ENCODE measurements at places on chromosomes 5 and 9. TPM values are rescaled to one million over a fixed set of nuclear protein-coding genes. Genes with fewer than 3 reads are reported as not detected.

The PSAT1 gene
- 124 TPM for total RNA-seq

The PCDHGA8 gene
- 0.67 TPM for total RNA-seq

The MYOZ3 gene
- 1.3 TPM for total RNA-seq

The OLFML2A gene
- total RNA-seq = under 0.01 TPM

The SETD9 gene
- 31.7 TPM for total RNA-seq

The MRRF gene
- total RNA-seq = 61.9 TPM

The FBXO38 gene
- 61.3 TPM for total RNA-seq

The PIP5KL1 gene
- 0.33 TPM for total RNA-seq

The NFIB gene
- 31.6 TPM for total RNA-seq

The GABRP gene
- total RNA-seq = not detected

The ADAMTSL1 gene
- 0.62 TPM for total RNA-seq

The SVEP1 gene
- total RNA-seq = not detected

The MSX2 gene
- 2.9 TPM for total RNA-seq

The ZNF354C gene
- total RNA-seq = 5.0 TPM

The TAF11L10 gene
- total RNA-seq = not detected

The BRD8 gene
- total RNA-seq = 50.9 TPM

The PCDHB12 gene
- total RNA-seq = not detected

The IFNA13 gene
- not detected for total RNA-seq

The OCLN gene
- 0.62 TPM for total RNA-seq

The IL7R gene
- total RNA-seq = 1.3 TPM

The SCGB3A2 gene
- not detected for total RNA-seq

The SMIM33 gene
- total RNA-seq = under 0.01 TPM

The IFNB1 gene
- total RNA-seq = 0.69 TPM

The ADAMTS19 gene
- total RNA-seq = not detected

The CAPSL gene
- not detected for total RNA-seq

The PCSK1 gene
- total RNA-seq = 1.4 TPM

The PCDHB7 gene
- total RNA-seq = under 0.01 TPM

The DMXL1 gene
- total RNA-seq = 120 TPM

The PCDHGA7 gene
- 1.0 TPM for total RNA-seq

The SPINK14 gene
- not detected for total RNA-seq

The FAM169A gene
- 0.46 TPM for total RNA-seq

The PCDHGB3 gene
- 5.1 TPM for total RNA-seq

Data from melanocyte of skin (primary cell).